ENCODE measurements at places on chromosomes 2 and 18.

DNA sequence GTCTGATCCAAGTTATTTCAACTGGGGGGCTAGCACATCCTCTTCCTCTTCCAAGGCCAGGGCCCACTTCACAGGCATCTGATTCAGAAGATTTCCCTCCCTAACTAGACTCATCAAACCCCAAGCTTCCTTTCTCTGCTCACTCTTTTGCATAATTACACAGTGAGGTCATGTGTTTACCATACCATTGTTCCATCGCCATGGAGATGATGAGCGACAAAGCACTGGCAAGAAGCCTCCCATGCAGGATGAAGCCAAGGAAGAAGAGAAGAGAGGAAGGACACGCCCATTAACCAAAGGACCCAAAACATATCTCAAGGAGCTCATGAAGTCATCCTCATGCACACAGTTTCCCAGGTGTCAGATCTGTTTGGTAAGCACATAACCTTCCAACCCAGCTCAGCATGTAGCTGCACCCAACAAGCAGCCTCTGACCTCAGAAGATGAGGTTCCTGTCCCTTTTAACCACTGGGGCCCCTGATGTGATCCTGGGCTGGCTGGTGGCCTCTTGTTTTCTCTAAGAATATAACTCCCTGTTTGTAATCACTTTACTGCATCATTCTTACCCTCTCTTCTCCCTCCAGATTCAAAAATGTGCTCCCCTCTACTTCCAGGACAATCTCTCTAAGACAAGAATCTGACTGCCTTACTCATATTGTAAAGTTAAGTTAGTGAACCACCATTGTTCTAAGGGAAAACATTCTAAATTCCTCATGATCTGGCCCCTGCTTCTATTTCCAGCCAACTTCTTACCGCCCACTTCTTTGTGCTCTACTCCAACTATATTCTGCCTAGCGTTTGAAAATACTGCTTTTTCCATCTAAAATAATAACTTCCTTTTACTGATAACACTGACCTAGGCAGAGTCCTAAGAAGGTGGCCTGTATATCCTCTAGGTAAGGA is 190.1 kb downstream of the TTC32 start:
- peak; percentile 88 for DNase-seq

GRCh38 chr18:31451625-31452024 is 4.1 kb downstream of the DSG3 start:
- no peak for DNase-seq

DNA sequence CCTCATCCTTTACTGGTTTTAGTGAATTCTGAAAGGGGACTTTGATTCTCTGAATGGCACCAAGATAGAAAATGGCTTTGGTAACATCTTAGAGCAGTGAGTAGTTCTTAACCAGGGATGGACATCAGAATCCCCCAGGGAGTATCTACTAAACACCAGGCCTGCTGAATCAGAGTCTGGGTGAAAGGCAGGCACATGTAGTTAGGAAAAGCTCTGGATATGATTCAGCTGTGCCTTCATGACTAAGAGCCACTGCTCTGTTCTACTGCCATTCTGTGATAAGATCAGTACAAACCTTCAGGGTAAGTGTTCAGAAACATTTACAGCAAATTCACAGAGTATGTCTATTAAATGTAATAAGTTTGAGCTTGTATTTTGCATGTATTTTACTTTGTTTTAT is 46.2 kb upstream of the B3GNT2 start:
- DNase-seq: no peak

DNA sequence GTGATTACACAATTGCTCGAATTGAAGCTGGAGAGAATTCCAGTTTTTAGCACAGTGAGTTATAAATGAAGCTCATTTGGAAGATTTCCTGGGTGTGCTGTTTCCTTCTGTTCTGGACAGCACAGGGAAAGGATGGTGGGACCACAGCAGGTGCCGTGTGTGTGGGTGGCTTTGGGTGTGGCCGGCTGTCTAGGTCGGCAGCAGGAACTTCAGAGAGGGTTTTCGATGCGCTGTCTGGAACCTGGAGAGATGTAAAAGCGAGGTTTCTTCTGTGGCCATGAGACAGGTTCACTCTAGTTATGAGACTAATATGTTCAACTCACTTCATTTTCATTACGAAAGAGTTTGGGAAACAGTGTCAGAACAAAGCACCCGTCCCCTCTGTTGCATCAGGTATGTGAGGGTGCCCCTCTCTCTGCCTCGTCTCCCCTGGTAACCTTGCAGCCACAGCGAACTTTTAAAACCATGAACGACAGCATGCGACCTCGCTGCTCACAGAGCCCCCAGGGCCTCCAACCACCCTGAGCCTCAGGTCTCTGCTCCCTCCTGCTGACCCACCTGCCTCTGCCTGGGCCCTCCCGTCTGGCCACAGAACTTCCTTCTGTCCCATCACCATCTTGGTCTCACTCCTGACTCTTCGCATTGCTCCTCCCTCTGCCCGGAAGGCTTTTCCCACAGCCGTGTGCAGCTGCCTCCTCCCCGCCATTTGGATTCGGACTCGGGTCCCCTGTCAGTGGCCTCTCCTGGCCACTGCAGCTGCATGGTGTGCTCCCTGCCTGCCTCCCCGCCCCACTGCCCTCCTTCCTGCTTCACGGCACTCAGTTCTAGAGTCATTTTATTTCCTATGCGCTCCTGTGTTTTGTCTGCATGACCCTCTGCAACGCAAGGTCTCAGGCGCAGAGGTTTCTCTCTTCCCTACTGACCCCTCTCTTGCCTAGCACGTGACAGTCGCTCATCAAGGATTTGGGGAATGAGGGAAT is 151.2 kb downstream of the NDUFA10 start:
- no peak for DNase-seq

DNA sequence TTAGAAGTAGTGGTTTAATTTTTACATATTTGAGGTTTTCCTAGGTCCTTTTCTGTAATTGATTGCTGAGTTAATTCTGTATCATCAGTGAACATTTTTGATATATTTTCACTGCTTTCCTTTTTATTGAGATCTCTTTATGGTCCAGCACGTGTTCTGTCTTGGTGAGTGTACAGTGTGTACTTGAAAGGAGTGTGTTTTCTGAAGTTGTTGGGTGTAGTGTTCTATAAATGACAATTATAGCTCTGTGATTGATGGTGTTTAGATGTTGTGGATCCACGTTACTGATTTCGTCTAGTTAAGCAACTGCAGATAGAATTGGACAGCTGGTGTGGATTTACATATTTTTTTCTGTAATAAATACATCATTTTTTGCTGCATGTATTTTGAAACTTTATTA is 32.7 kb downstream of the AGFG1 start:
- no peak for DNase-seq

GRCh38 chr2:17299891-17300540 is 218.2 kb downstream of the RAD51AP2 start:
- no peak for DNase-seq

DNA sequence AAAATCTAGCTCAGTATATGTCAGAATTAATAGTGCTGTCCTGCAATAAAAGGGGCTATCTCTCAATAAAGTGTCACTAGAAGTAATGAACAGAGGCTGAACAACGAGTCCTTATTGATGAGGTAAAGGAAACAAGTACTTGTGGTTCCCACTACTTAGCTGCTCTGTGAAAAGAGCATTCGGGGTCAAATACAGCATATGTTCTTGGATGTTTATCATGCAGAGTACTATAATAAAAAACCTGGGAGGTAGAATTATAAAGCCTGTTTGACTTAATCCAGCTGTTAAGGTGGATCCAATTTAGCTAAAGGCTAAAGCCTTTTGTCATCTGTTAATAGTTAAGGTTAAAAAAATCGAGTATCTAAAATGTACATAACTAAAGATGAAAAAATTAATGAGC is 32.4 kb downstream of the SLC35F5 start:
- no peak for DNase-seq

DNA sequence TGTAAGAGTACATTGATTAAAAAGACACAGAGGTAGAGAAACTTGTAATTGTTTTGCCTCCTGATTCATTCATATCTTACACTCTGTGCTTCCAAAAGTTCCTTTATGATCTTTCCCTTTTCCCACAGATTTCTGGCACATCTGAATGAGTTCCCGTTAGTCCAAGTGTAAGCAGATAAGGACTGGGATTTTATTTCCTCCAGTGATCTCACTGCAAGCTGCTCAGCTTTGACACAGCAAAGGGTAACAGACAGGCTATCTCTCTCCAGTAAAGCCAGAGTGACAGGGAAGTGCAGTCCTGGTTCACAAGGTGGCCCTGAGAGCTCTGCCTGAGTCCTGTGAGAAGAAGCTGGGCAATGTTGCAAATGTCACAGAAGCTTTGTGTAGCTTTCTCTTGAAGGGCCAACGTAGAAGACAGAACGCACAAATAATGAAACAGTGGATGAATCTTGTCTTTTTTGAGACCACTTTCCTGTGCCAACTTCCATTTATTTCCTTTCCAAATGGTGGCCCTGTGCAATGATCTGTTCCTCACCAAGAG is 32.5 kb upstream of the KCNE4 start:
- no peak for DNase-seq

DNA sequence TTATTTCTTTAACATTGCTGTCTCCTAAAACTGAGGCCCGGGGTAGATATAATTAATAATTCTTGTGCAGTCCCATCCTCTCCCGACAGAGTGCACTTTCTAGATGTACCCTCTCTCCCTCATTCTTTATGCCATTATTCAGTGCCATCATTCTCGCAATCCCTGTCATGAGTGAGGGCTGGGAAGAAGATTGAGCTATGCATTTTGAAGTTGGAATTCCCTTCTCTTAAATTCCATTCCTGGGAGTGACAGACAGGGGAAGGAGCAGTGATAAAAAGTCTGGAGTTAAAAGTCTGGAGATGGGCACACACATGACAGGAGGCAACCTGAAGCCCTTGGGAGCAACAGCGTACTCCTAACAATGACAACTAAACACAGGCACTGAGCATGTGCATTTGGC is 2.6 kb upstream of the KCNE4 start:
- DNase-seq: no peak

GRCh38 chr2:131104487-131105155 is 515 bp upstream of the PLEKHB2 start:
- DNase-seq: no peak

DNA sequence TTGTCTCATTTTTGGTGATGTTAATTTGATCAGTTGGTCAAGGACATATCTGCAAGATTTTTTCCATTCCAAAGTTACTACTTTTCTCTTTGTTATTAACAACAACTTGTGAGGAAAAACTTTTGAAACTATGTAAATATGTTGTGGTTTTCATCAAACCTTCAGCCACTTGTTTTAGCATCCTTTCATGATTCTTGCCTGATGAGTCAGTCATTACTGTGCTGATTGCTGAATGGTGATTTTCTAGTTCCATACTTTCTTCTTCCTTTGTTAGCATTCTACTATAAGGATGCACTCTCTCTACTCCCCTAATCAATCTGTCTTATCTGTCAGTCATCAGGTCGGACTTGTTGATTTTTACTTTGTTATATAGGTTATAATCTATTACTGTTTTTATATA is 10.9 kb downstream of the TMEM87B start:
- no peak for DNase-seq

DNA sequence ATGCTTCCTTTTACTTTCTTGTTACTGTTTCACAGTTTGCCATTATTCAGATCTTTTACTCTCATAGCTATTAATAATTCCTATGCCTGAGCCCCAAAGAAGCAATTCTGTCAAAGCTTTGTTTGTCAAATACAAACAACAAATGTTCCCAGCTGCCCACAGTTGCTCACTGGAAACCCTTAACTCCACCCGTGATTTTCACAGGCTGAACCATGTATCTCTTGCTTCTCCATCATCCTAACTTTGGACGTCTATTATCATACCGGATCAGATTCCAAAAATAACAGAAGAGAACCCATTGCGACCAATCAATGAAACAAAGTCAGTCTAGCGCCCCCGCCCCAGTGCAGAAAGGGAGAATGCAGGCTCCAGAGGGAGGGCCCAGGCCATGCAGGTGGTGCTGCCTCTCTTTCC is 24.2 kb downstream of the COLEC12 start:
- no peak for DNase-seq

GRCh38 chr18:7492385-7492784 is 74.7 kb upstream of the PTPRM start:
- no peak for DNase-seq

DNA sequence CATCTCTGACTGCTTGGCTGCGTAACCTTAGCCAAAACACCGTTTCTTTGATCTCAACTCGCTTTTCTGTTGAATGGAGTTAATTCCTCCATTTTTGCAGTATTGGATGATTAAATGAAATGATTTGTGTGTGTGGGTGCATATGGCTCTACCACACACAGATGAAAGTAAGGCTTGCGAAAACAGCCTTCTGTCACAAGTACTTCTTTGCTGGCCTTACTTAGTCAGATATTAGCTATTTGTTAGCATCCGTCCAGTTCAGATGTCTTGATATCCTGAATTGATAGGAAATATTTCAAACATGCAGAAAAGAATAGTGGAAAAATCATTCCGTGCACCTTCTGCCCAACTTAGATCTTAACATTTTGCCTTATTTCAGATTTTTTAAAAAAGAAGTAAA is 21.8 kb downstream of the NCOA1 start:
- DNase-seq: no peak

DNA sequence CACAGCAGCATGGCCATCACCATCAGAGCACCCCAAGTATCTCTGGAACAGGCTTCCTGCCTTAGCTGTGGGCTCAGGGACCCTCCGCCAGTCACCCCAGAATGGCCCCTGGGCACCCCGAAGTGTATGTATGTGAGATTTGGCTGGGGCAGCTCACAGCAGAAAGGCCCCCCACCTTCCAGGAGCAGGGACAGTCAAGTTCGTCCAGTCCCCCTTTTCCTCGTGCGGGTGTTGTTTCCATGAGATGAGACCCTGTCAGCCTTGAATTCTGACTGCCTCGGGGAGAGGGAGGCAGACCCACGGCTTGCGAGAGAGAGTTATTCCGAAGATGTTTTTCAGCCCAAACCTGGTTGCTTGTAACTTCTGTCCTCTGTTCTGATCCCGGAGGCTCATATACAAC is 290.9 kb upstream of the HDAC4 start:
- DNase-seq: no peak

DNA sequence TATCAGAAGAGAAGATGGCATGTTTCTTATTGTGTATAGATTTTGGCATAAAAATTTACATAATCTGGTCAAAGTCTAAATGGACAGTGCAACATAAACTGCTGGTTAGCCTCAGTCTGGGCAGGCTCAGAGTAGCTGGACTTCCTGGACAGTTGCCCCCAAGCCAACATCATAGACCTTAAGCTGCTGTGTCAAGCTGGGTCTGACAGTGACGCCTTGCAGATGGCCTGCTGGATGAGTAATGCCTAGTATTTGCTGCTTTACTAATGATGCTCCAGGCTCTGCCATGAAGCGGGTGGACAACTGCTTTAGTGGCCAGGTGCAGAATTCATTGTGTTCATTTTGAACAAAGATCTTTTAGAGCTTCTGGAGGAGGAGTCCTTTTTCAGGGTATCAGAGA is 603.7 kb upstream of the ZEB2 start:
- DNase-seq: no peak

DNA sequence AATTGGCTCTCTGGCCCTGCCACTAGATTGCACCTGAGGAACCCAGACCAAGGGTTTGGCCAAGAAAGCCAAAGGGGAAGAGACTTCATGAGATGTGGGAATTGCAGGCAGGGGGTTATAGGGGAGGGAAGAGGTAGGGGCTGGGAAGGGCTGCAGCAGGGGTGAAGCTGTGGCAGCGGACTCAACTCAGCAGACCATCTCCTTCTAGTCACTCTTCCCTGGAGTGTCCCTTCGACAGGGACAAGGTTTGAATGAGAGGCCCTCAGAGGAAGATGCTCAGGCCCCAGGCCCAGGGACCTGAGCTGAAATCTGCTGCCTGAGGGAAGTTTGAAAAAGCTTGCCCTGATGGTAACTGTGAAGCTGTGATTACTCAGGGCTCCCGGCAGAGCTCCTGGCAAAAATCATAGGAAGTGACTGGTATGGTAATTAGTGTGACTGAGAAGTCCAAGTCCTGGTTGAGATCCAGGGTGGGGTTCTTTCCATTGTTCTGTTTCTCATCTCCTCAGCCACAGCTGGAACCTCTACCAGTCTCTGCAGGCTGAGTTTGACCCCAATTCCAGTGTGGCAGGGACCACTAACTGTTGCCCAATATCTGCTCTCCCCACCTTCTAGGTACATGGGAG is 300.9 kb downstream of the CYP26B1 start:
- no peak for DNase-seq

All from femur (tissue), 1 donor.